ENCODE measurements at places on chromosomes 11 and 22.

GRCh38 chr22:45785458-45785857 lies 113.8 kb downstream of the ATXN10 start:
- DNase-seq, result no peak

- DNase-seq, result no peak
Observed at GRCh38 chr11:64096835-64097234, 61.1 kb downstream of the FLRT1 start.

GRCh38 chr11:8356721-8357504 lies 93.2 kb upstream of the LMO1 start:
- no peak for DNase-seq

DNA sequence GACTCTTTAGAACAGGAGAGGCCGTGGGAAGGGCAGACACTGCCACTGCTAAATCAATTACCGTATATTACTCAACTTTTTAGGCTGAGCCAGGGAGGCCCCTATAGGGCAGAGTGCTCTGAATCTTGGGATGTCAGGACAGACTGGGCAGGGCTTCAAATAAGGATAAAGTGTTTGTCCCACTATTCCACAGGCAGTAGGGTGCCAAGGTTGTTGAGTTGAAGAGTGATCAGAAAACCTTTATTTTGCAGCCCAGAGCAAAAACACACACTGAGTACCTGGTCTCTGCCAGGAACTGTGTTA lies 1.6 kb upstream of the B4GAT1 start:
- DNase-seq, result no peak

- DNase-seq, result no peak
Observed at GRCh38 chr11:10751581-10751940, 515 bp downstream of the CTR9 start.

DNA sequence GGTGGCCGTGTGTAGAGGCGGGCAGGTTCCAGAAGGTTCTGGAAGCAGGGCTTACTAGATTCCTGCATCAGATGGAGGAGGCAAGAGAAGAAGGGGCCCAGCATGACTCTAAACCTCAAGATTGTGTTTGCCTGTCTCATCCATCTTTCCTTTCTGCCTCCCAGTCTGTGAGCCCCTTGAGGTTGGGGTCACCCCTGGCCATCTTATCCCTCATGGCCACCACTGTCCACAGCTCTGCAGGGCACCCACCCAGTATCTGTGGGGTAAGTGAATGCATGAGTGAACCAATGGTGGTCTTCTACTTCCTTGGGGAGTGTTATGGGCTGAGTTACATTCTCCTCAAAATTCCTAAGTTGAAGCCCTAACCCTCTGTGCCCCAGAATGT lies 79.3 kb downstream of the MYEOV start:
- no peak for DNase-seq

GRCh38 chr11:119933584-119933983 lies 204.3 kb downstream of the TRIM29 start:
- DNase-seq, result no peak

DNA sequence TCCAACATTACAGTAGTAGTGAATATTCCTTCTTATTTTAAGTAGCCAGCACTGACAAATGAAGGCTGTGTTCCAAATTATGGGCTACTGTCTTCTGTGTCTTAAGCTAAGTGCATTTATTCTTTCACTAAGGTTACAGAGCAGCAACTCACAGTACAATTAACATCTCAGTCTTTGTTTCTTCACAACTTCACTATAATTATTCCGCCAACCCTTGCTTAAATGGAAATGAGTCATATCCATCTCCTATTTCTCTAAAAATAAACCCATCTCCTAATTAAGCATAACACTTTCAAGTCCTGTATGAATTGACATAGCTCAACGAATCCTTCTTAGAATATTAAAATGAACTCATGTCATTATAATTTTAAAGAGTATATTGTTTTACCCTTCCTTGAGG lies 6.7 kb downstream of the ETS1 start:
- DNase-seq, result no peak

DNA sequence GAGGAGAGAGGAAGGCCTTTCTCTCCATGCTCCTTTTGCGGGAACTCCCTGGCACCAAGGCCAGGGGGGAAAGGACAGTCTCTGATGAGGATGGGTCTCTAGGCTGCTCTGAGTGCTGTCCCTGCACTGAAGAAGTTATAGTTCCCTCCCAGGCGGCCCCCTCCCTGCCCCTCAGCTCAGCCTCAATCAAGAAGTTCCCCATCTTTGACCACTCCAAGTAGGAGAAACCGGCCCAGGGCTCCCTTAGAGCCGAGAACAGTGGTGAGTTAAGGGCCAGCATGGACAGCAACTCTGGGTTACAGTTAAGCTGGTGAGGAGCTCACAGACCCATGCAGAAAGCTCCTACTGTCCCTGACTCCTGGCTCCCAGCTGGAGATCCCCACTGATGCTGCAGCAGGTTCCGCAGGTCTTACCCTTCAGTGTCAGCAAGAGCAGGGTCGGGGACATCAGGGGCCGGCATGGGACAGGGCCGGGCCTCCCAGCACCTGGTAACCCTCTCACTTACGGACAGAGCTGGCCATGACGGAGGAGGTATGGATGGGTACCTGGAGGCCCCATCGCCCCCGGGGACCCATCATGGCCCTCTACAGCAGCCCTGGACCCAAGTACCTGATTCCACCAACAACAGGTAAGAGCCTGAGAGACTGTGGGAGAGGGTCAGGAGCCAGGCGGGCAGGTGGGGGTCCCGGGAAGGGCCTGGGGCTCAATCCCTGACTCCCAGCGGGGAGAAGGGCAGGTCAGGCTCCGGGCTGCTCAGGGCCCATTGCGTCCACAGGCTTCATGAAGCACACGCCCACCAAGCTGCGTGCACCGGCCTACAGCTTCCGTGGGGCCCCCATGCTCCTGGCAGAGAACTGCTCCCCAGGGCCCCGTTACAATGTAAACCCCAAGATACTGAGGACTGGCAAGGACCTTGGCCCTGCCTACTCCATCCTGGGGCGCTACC lies 4.2 kb downstream of the SCGB1C1 start:
- DNase-seq, result no peak

GRCh38 chr11:65485920-65486219 lies 13.0 kb upstream of the MALAT1 start:
- no peak for DNase-seq

- DNase-seq, result no peak
Observed at GRCh38 chr11:5618807-5619206, 6.0 kb upstream of the TRIM34 start.

DNA sequence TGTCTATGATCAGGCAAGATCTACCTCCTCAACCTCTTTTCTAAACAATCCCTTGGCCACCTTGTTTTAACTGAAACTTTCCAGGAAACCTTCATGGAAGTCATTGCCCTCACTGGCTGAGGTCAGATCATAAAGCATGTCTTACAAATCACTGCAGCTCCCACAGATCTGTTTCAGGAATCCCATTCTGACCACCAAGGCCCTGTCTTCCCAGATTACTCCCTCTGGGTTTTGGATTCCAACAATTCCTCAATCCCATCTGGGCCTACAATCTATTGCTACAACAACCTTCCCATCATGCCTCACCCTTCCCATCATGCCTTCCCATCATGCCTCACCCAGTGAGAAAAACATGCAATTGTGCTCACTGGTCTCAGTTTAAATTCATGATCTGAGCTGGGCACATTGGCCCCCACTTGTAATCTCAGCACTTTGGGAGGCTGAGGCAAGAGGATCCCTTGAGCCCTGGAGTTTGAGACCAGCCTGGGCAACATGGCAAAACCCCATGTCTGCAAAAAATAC lies 15.9 kb downstream of the ADAMTS15 start:
- DNase-seq, result no peak

- no peak for DNase-seq
Observed at GRCh38 chr11:34250211-34250610, 107.6 kb downstream of the ABTB2 start.
